ENCODE measurements at places on chromosomes 6 and 20.

GRCh38 chr6:41463062-41463930 is 82.9 kb upstream of the FOXP4 start:
- DNase-seq, result no peak

GRCh38 chr6:68635706-68636513 is 828 bp downstream of the ADGRB3 start:
- DNase-seq, result no peak

DNA sequence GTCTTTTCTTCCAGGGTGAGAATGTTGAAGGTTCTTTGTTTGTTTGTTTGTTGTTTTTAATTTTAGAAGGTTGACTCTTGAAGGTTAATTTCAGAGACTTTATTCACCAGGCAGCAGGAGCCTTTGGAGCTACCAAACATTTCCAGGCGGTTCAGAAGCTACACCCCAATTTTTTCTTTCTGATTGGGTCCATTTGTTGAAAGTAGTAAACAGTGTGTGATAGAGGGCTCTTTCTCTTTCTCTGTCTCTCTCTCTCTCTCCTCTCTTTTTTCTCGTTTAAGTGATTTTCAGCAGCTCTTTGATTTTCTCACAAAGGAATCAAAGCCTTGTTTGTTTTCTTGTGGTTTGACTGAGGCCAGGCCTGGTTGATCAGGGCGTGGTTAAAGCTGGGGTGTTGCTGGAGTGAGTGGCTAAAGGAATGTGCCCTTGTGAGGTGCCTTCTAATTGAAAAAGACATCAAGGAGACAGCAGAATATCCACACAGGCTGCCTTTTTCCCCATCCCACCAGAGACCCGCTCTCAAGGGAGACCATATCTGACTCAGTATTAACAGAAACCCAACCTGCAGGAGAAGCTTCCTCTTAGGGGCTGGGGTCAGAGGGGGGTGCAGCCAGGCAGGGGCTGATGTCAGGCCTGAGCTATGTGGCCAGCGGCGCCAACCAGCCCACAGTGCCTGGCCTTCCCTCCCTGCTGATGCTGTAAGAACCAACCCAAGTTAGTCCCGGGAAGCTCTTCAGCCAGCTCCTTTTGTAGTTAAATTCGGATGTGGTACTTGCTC is 40.4 kb upstream of the NAA20 start:
- DNase-seq, result no peak

- DNase-seq, result no peak
These were observed 567 bp downstream of the ADTRP start for GRCh38 chr6:11778036-11778435.

DNA sequence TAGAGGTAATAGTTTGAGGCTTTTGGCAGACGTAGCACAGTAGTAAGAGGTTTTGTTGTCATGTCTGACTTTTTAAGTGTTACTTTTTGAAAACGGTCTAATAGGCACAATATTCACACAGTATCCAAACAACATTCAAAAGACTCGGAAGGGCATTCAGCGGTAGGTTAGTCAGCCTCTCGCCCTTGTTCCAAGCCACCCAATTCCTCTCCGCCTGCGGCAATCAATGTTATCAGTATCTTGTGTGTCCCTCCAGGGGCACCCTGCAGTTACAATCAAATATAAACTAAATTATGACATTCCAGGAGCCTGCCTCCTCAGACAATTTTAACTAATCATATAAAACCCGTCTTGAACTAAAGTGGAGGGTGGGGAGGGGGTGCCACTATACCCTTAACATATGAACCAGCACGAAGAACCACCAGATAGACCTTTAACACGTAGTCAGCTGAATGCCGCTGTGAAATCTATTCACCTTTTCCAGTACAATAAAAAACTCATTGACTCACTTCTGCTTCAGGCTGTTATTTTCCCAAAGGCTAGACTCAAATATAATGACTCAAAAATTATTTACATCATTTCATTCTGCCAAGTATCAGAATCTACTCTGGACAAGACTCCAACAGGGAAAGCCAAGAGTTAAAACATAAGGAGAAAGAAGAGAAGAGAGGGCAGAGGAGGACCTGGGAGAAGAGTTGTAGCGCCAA is 1.6 kb downstream of the TENT5A start:
- no peak for DNase-seq

GRCh38 chr6:164337925-164338397 is 923.4 kb downstream of the QKI start:
- no peak for DNase-seq

GRCh38 chr6:67640484-67640883 is 994.6 kb upstream of the ADGRB3 start:
- no peak for DNase-seq

DNA sequence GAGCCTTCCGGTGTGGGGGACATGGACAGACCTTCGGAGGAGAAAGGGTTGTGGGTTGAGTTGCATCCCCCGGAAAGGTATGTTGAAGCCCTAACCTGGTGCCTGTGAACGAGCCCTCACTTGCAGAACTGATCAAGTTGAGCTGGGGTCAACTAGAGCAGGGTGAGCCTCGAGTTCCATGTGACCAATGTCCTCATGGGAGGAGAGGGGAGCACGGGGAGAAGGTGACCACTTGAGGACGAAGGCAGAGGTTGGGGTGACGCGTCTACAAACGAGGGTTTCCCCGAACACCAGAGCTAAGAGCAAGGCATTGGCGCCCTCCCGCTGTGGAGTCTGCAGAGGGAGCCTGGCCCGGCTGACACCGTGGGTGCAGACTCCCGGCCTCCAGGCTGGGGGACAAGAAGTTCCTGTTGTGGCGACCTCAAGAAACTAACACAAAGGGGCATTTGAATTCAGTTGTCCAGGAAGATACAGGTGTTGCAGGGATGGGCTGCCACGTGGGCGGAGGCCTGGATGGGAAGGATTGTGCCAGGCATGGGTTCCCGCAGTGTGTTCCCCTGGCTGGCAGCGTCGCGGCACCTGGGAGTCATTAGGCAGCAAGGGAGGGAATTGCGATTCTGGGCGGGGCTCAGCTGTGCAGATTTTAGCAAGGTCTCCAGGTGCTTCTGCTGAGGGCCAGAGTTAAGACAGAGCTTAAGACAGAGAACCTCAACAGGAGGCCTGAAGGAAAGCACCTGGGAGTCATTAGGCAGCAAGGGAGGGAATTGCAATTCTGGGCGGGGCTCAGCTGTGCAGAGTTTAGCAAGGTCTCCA is 20.4 kb upstream of the UNC93A start:
- DNase-seq, result no peak

DNA sequence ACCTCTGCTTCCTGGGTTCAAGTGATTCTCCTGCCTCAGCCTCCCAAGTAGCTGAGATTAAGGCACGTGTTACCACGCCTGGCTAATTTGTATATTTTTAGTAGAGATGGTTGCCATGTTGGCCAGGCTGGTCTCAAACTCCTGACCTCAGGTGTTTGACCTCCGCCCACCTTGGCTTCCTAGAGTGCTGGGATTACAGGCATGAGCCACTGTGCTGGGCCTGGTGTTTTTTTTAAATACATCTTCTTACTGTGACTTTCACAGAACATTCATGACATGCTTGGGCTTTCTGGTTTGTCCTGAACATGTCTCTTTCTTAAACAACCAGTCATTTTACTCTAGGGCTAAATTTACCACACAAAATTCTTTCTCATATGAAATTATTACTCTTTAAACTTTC is 34.7 kb upstream of the FAM8A1 start:
- no peak for DNase-seq

DNA sequence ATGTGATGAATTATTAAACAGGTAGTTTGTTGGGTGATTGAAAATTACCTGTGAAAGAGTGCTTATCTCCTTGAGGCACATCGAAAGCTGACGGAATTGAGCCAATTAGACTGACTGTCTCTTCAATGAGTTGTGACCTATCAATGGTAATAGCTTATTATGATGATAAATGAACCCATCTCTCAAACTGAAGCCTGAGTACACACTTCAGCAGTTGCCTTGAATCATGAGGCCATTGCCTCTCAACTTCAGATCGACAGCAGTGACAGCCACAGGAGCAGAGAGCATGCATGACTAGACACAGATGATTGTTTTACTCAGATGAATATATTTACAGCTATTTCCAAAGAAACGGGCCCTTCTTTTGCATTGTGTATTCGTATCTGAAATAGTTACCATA is 323.9 kb downstream of the LAMA2 start:
- no peak for DNase-seq

- no peak for DNase-seq
These were observed 169.7 kb downstream of the PHF3 start for GRCh38 chr6:63805345-63805744.

DNA sequence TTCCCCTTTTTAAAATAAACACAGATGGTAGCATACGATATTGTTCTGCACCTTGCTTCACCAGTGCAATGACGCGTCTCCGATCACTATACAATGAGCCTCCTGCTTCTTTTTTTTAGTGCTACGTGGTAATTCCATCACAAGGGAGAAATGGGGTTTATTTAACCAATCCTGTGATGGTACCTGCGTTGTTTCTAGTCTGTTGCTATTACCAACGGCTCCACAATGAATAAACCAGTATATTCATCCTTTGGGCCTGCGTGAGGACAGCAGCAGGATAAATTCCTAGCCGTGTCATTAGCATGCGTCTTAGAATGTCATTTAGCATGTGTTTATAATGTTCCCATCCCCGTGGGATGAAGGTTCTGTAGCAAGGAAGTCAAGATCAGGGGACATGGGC is 42.9 kb downstream of the GNAS-AS1 start:
- no peak for DNase-seq

GRCh38 chr6:170045563-170045960 is 245.3 kb downstream of the DLL1 start:
- DNase-seq, result no peak

- DNase-seq, result no peak
These were observed 134.4 kb downstream of the PTPRT start for GRCh38 chr20:43055181-43055884.

DNA sequence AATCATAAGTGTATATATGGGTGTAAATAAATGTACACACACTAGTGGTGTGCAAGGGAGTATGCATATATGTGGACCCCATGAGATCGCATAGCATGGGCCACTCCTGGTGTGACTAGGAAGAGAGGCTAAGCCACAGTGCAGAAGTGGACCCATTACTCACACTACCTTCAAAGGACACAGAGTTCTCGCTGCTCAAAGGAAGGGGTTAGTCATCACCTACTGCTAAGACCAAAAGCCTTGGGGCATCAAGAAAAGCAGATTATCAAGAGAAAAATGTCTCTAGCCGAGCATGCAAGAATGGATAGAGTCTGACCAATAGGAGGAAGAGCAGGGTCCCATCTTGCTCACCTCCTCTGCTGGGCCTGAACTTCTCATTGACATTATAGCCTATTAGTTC is 195.5 kb downstream of the MAFB start:
- DNase-seq, result no peak

DNA sequence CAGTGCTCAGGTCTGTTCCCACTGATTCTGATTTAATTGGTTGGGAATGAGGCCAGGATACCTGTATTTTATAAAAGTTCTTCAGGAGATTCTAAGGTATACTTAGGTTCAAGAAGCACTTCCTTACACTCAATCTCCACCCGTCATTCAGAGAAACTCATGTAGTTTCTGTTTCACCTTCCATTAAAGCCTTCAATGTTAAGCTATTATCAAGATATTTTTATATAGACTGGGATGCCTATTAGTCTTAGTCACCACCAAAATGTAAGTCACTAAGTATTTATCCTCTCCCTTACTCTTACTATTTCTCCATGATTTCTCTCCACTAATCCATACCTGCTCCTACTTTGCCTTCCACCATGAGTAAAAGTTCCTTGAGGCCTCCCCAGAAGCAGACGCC is 38.1 kb upstream of the GCLC start:
- DNase-seq, result no peak
